ENCODE measurements at places on chromosomes 4 and X.

- no peak for DNase-seq
These were observed 51.5 kb downstream of the NPNT start for GRCh38 chr4:105946771-105947170.

GRCh38 chrX:109749207-109749606, 16.1 kb upstream of the ACSL4 start:
- no peak for DNase-seq

DNA sequence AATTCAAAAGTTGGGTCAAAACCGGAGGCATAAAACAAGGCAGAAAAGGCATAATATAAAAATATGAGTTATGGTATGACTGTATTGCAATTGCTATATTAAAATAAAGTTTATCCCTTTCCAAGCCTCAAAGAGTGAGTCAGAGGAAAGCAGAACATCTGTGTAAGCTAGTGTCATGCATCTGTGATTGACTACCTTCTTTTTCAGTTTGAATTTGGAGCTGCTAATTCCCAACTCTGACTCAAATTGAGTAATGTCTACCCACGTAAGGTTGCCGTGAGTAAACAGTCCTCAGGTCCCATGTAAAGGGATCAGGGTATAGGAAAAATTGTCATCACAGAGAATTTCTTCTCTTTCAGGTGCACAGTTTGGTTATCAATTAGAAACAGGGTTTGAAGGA, 6.5 kb upstream of the SLITRK4 start:
- no peak for DNase-seq

GRCh38 chr4:140736669-140737343, 19.4 kb downstream of the TBC1D9 start:
- DNase-seq: no peak

GRCh38 chr4:159051245-159052071, 51.4 kb upstream of the RAPGEF2 start:
- no peak for DNase-seq

- DNase-seq: no peak
These were observed 83.8 kb upstream of the LCORL start for GRCh38 chr4:18105030-18106011.

DNA sequence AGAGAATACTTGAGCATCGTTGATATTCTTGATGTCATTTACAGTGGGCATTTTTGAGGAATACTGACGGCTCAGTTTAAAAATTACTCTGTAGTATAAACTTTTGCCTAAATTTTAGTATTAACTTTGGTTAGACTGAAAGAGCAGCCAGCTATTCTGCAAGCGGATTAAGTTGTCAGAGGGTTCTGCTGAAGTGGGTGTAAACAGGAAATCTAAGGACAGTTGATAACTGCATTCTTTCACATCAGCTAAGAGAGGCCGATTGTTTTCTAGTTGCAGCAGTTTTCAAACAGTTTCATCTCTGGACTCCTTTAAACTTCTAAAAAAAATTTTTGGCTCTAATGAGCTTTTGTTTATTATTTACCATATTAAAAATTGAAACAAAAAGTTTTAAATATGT, 149.6 kb downstream of the RAPGEF2 start:
- no peak for DNase-seq

- DNase-seq: no peak
These were observed 848 bp upstream of the KCND1 start for GRCh38 chrX:48972220-48973164.

DNA sequence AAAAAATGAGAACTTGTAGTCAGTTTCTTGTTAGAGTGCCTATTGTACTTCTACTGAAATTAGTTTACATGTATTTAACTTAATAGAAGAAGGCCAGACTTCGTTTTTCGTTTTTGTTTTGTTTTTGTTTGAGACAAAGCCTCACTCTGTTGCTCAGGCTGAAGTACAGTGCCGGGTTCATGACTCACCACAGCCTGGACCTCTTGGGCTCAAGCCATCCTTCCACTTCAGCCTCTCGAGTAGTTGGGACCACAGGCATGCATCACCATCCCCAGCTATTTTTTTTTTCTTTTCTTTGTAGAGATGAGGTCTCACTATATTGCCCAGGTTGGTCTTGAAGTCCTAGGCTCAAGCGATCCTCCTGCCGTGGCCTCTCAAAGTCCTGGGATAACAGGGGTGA, 793.9 kb downstream of the ADGRL3 start:
- no peak for DNase-seq

DNA sequence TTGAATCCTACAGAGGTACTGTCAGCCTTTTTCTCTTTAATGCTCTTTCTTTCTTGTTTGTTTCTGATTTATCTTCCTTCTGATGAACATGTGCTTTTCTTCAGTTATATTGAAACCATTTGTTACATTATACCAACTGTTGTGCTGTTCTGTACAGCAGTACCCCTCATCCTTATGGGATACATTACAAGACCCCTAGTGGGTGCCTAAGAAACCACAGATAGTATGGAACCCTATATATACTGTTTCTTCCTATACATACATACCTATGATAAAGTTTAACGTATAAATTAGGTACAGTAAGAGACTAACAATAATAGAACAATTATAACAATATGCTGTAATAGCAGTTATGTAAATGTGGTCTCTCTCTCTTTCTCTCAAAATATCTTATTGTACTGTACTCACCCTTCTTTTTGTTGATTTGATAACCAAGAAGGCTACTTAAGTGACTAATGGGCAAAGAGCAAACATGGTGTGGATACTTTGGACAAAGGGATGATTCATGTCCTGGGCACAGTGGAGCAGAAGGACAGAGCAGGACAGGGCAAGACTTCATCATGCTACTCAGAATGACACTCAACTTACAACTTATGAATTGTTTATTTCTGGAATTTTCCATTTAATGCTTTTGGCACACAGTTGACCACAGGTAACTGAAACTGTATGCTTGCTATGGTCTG, 10.7 kb upstream of the YIPF7 start:
- no peak for DNase-seq

DNA sequence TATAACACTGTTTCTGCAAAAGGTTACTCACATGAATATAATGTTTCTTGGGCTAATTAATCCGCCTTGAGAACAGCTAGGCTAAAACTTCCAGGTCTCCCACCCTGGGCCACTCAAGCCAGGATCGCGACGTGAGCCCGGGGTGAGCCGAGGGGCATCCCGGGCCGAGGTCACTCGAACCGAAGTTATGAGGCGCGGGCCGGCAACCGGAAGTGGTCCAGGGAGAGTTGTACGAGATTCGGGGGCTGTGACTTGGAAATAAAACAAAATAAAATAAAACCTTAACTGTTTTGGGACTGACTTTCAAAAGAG, 317 bp downstream of the CMC4 start:
- DNase-seq: no peak

- DNase-seq: no peak
These were observed 153.0 kb upstream of the PSAPL1 start for GRCh38 chr4:7587433-7588405.

- no peak for DNase-seq
These were observed 177.4 kb downstream of the SH3KBP1 start for GRCh38 chrX:19709812-19710518.

- no peak for DNase-seq
These were observed 75.3 kb upstream of the FTHL17 start for GRCh38 chrX:31147175-31147574.

DNA sequence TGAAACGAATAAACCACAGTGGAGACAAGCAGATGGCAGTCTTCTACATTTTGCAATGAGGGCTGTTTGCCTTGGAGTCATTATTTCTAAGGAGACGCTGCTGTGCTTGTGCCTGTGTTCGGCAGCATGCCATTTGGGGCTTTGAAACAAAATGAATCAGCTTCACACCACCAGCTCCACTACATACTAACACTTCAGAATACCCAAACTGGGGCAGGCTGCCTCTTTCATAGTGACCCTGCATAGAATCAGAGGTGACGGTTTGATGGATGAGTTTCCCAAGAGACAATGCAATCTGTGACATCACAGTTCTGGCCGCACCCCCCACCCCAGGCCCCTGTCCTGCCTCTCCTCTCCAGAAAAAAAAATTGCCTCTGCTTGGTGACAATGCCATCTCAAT, 57.1 kb upstream of the MID1 start:
- DNase-seq: peak; percentile 2

- no peak for DNase-seq
These were observed 71.6 kb upstream of the TET2 start for GRCh38 chr4:105075045-105075444.

DNA sequence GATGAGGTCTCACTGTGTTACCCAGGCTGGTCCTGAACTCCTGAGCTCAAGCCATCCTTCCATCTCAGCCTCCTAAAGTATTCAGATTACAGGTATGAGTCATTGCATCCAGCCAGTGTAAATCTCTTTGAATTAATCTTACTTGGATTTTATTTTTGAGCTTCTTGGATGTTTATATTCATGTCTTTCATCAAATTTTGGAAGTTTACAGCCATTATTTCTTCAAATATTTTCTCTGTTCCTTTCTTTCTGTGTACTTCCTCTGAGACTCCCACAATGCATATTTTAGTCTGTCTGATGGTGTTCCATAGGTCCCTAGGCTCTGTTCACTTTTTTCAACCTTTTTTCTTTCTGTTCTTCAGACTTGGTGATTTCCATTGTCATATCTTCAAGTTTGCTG, 34.9 kb downstream of the ZCCHC13 start:
- no peak for DNase-seq

DNA sequence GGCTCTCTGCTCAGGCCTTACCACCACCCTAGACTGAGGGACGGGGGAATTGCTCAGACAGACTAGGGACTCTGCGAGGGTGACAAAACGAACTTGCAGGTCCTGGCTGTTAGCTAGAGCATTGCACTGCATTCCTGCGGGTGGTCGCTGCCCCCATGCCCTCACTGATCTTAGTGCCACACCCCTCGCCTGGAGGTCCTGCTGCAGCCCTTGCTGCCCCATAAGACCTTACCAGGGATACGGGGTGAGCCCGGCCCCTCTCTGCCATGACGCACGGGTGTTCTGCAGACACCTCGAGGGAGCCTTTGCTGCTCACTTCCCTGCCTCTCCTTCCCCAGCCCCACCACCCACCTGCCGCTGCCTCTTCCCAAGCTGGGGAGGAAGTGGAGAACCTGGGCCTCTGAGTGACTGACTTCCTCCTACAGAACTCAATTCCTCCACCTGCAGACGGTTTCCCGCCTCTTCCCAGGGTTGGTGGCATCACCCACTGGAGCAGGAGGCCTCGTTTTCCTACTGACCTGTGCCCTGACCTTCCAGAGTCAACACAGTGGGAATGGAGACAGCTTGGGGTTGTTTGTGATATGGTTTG, 19.8 kb upstream of the TBC1D14 start:
- DNase-seq: no peak

- DNase-seq: no peak
These were observed 36.1 kb upstream of the KLHL13 start for GRCh38 chrX:118152721-118153120.

- no peak for DNase-seq
These were observed 77.1 kb downstream of the EIF4E start for GRCh38 chr4:98851806-98852205.

GRCh38 chrX:78747489-78747888, at the start of gene LPAR4:
LPAR4 (plus strand) TSS chrX:78747720; CDS start chrX:78754870, 7,150 bp downstream.
- DNase-seq: no peak

DNA sequence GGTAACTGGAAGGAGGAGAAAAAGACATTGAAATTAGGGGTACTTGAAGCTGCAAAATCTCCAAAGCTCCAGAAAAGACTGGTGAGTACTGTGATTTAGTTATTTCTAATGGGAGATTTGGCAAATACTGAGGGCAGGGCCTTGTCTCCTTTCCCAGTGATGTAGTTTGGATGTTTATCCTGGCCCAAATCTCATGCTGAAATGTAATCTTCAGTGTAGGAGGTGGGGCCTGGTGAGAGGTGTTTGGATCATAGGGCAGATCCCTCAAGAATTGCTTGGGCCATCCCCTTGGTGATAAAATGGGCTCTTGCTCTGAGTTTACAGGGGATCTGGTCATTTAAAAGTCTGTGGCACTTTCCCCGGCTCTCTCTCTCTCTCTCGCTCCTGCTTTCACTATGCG, 33.1 kb upstream of the GK start:
- DNase-seq: no peak

DNA sequence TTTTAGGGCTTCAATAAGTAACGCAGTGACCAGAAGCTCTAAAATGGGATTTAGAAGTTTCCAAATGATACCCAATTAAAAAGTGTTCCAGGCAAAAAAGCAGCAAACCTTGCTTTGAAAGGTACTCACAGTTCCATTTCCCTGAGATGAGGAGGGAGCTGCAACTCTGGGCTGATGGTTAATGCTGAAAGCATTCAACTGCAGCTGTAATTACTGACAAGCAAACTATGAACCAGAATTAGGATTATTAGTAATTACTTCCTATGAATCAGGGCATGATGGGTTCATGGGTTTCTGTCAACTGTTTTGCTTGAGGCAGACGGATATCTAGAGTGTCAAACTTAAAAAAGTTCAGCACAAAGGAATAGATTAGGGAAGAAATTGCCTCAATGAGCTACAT, 357.4 kb downstream of the STIM2 start:
- no peak for DNase-seq

GRCh38 chr4:139670775-139671174, 5.2 kb downstream of the MGST2 start:
- DNase-seq: no peak

DNA sequence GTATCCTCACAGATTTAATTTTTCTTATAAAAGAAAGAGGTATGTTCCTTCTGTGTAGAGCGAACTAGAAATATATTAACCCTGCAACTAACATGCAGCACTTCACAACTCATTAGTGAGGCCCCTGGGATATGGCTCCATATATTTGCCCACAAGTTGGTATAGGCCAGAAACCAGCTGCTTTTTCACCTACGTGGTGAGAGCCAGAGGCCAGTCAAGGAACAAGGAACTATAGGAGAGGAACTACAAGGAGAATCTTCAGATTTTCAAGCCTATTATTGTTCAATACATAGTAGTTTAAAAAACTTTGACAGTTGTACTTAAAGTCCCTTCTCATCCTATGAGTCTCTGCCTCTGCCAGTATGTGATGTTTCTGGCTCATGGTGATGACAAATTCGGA, 205.9 kb downstream of the CBR4 start:
- DNase-seq: no peak
